Nucleus accumbens (tissue), 56 donors: ENCODE measurements at places on chromosomes 11 and 22.

DNA sequence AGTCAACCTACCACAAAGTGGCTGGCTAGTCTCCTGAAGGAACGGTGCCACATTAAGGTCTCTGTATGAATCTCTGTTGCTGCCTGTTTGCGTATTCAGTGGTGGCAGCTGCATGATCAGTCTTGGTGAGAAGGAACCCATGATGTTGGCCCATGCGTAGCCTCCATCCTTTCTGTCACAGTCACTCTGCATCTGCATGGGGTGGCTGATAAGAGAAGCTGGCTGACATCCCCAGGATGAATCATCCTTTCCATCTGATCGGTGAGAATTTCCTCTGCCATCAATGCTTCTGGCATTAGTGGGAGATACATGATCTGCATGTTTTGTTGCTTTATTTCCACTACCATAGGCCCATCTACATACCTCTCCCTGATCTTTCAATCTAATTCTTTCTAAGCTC is 199.0 kb upstream of the NECTIN1 start:
- no peak for DNase-seq

GRCh38 chr11:64219755-64220154 is 6.2 kb downstream of the TRPT1 start:
- no peak for DNase-seq

- peak; percentile 70 for DNase-seq
Measured at GRCh38 chr11:45655347-45655756, 10.1 kb downstream of the CHST1 start.

DNA sequence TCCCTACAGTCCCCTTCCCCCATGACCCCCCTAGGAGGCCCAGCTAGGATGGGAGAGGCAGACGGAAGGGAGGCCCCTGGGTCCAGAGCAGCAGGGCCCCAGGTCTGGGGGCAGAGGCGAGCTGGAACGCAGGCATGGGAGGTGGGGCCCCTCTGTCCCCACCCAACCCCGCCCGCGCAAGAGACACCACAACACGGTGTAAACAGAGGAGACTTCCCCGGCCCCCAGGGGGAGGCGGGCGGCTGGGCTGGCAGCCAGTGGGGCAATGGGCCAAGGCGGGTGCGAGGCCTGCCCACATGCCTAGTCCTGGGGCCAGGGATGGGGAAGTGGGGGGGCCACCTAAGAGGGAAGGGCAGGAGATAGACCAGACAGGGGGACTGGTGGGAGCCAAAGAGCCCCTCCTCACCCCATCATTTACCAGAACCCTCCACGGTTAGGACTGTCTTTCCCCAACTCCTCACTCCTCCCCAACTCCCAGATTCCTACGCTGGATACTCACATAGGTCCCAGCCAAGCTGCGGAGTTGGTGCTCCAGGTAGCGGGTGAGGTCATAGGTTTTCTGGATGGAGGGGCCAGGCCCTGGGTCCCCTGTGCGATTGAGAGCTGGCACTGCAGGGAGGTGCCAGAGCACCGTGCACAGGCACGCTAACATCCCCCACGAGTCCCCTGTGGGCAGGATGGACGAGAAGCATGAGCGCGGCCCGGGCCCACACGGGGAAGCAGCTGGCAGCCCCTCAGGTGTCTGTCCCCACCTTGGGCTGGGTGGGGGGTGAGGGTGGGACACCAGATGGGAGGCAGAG is 6.2 kb downstream of the CLCF1 start:
- no peak for DNase-seq

- no peak for DNase-seq
Measured at GRCh38 chr22:31935961-31936635, 8.2 kb upstream of the YWHAH start.

GRCh38 chr11:128806506-128807261 is 60.4 kb downstream of the KCNJ1 start:
- DNase-seq, result no peak

GRCh38 chr22:36532466-36532865 is 3.5 kb upstream of the EIF3D start:
- no peak for DNase-seq

- no peak for DNase-seq
Measured at GRCh38 chr11:13880634-13881033, 81.9 kb upstream of the SPON1 start.

- peak; percentile 24 for DNase-seq
Measured at GRCh38 chr11:122071709-122072202, 44.3 kb downstream of the BLID start.

DNA sequence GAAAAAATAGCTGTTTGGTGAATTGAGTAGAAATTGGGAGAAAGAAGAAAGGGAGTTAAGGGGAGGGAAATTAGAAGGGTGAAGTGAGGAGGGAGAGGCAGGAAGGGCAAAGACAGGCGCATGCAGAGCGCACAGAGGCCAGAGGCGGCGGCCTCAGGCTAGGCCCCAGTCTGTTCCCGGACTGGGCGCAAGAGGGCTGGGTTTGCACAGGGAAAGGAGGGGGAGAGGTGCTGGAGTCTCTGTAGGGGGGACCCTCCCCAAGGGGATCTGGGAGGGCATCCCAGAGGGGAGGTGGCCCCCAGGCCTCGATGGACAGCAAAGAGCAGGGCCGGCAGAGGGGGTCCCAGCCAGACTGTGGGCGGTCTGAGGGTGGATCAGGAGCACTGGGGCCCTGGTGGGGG is 1.3 kb upstream of the FLRT1 start:
- no peak for DNase-seq

DNA sequence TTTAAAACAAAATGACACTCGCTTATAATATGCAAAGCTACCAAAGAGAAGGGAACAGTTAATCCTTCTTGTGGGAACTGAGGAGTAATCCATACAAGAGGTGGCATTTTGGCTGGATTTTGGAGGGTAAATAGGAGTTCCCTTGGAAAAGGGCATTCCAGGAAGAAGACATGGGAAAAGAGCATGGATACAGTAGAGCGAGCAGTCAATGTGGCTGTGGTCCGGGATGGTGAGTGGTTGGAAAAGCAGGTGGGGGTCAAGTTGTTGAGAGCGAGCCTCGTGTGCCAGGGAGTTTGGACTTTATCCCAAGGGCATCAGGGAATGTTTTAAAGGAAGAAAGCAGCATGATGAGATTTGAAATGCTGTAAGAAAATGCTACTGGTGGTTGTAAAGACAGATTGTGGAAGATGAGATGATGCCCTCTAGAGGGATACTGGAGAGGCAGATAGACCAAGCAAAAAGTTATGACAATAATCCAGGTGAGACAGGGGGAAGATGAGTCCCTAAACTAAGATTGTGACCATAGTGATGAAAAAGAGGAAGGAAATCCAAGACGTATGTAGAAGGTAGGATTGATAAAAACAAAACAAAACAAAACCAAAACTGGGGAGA is 3.8 kb upstream of the MMP7 start:
- DNase-seq, result no peak

DNA sequence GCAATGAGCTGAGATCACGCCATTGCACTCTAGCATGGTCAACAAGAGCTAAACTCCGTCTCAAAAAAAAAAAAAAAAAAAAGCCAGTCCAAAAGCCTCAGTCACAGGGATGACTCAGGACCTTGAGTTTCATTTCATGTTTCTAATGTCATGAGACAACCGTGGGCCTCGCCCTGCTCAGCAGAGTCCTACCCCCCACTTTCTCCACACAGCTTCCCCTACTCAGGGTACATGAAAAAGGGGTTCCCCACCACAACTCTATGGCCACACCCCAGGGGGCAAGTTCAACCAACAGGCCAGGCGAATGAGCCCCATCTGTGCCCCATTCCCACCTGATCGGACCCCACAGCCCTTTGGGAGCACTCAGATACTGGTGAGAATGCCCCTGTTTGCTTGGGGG is 24.3 kb upstream of the ADA2 start:
- no peak for DNase-seq

DNA sequence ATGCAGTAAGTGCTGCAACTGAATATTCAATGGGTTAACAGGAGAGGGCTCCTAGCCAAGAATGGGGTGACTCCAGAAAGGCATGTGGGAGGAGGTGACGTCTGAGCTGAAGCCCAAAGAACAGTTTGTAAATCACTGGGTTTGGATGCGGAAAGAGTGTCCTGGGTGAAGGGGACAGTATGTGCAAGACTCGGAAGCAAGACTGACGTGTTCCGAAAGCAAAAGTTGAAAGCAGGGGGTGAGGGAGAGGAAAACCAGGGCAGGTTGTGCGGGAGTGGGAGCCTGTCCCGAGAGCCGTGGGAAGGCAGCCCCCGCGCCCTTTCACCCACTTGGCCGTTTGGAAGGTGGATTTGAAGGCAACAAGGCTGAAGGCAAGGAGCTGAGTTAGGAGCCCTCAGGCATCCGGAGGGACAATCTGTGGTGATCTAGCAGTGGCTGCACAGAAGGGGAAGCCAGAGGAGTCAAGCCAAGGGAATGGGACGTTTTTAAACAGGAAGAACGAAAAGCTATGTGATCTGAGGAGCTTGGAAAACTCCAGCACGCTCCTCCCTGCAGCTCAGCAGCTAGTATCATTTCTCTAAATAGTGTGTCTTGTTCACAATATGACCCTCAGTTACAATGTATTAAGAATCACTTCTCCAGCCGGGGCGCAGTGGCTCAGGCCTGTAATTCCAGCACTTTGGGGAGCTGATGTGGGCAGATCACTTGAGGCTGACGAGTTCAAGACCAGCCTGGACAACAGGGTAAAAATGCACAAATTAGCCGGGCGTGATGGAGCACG is 7.7 kb downstream of the SLC25A18 start:
- peak; percentile 61 for DNase-seq

- DNase-seq, result no peak
Measured at GRCh38 chr22:38864361-38865191, 7.4 kb downstream of the CBX6 start.

DNA sequence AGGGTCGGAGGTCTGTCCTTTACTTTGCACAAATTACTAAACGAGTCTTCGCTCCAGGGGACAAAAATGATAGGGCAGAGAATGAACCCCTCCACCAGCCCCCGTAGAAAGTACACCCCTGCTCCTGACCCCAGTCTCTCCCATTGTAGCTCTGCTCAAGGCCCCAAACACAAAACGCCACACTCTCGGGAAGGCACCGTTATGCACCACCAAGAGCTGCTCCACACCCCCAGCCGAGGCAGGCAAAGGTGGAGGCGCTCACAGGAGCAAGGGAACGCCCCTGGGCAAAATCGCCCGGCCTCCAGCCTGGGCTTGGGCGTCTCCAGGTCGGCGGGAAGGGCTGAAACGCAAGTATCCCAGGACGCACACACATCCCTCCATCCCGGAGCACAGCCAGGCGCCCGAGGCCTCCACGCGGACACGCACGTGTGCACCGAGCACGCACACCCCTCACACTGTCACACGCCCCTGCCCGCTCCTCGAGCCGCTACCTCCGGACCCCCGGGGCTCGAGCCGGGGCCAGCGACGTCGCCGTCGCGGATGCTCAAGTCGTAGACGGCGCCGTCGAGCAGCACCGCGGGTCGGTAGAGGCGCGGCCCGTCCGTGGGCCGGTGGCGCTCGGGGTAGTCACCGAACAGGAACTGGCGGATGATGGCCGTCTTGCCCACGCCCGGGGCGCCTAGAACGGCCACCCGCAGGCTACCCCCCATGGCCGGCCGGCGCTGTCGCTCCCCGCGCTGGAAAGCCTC is 786 bp downstream of the RASL10A start:
- DNase-seq, result no peak

DNA sequence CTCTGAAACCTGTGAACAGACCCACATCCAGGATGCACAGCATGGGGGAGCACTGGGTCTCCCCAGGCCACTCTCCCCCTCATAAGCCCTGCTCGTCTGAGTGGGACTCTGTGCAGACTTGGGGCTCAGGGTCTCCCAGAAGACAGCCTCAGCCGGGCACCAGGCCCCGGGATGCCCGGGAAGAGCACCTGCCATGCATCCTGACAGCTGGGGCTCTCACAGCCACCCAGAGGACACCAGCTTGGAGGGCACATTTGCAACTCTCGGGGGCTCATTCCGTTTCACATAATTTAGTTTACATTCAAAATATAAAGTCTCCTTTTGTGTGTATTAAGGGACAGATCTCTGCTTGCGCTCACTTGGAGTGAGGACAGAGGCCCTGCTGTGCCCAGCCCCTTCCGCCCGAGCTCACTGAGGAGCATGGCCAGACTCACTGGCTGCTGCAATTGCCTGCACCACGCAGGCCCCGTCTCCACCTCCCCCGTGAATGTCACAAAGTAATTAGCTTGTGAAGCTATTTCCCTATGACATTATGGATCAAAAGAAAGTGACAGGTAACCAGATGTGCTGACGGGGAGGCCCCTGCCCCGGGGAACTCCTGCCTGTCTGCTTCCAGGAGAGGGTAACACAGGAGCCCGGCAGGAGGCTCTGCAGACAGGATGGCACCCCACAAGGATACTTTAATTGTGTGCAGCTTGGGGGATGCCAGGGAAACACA is 275.6 kb downstream of the BRD1 start:
- DNase-seq, result no peak

GRCh38 chr11:60971520-60971919 is at the start of gene CD6:
CD6 (plus strand) TSS chr11:60971680; CDS start chr11:60971866, 186 bp downstream.
- no peak for DNase-seq

DNA sequence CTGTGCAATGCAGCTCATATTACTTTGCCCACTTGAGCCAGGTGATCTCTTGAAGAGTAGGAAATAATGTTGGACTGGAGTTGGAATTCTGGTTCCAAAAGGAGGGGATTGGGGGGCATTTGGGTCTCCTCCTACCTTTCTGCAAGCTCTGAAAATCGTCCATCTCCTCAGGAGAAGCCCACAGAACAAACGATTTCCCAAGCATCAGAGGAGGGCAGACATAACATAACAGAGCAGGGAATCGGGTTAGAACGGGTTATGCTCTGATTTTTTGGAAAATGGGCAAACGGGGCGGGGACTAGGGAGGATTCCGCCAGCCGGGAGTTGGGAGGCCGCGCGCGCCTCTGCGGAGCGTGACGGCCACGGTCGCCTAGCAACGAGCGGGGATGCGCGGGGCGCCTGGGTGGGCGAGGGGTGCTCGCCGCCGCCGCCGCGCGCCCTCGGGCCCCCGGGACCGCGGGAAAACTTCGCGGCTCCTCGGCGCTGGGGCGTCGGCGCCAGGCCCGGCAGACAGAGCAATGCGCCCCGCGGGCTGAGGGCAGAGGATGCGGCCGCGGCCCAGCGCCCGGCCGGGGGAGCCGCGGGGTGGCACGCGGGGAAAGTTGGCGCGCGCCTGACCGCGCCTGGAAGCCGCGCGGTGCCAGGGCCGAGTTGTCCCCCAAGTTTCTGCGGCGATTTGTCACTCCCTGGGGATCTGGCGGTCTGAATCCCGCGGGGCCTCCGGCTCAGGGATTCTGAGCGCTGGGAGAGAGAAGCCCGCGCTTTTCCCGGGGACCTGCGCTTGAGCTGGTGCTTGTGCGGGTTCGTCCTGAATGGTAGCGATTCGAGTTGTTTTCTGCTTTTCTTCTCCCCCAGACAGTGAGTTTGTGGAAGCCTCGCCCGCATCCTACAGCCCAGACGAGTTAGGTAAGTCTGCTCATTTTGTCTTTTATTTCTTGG is 27.8 kb upstream of the AMOTL1 start:
- DNase-seq, result no peak

GRCh38 chr11:12707500-12707880 is 33.3 kb downstream of the TEAD1 start:
- no peak for DNase-seq

- no peak for DNase-seq
Measured at GRCh38 chr22:36243986-36244385, 4.7 kb upstream of the APOL2 start.
